ENCODE measurements at places on chromosomes 12 and 14.

DNA sequence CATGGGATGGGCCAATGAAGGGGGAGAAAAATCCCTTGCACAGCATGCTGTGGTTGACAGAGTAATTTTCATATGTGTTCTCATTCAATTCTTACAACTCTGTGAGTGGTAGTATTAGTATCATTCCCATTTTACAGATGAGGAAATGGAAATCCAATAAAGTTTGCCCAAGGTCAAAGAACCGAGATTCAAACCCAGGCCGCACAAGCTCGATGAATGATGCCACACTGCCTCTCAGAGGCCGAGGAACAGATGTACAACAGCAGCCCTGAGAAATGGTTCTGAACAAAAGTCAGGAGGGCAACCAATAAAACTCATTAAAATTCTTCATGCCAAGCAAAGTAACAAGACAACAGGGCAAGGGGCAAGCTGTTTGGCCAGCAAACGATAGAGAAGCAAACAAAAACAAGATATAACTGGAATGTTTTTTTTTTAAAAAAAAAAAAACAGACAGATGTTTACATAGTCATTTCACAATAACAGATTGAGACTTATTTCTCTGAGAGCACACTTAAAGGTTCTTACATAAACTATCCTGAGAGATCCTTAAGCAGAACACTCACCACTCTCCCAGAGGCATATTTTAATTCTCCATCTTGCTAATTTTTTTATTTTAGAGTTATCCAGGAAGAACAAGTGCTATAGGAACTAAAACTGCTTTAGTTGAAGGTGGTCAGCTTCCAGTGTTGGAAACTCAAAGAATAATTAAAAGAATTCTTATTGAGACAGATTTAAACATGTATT is 85.8 kb downstream of the EXOC5 start:
- no peak overlapping the region for H3K4me3 ChIP-seq
- H3K36me3 ChIP-seq = no peaks in the 10 kb centered on the region
- peaks cover 1% of the 10 kb centered on the region for H3K4me1 ChIP-seq

- H3K36me3 ChIP-seq = no peaks in the 10 kb centered on the region
- no peaks in the 10 kb centered on the region for H3K27me3 ChIP-seq
- H3K4me1 ChIP-seq = peaks cover 16% of the 10 kb centered on the region
- no peak for DNase-seq
Observed at GRCh38 chr12:16184681-16185080, 92.8 kb downstream of the SLC15A5 start.

DNA sequence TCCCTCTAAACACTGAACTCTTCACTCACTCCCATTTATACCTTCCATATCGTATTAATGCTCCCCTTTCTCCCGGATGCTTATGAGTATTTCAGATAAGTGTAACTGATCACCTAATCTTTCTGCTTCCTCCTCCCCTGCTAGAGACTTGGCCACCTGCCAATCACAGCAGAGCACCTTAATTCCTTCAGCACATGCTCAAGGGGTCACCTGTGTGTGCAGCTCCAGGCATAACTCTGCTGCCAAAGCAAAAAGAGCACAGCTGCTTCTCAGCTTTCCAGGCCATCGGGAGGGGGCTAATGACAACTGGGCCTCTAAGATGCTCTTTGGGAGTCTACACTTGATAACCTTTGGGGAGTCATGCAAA is 106.9 kb upstream of the DYRK2 start:
- peaks cover 8% of the 10 kb centered on the region for H3K27me3 ChIP-seq
- H3K27ac ChIP-seq = no peak overlapping the region
- no peak overlapping the region for H3K4me3 ChIP-seq
- H3K4me1 ChIP-seq = peaks cover 7% of the 10 kb centered on the region

GRCh38 chr14:105385698-105386365 is 12.5 kb upstream of the TEX22 start:
- H3K4me1 ChIP-seq = no peaks in the 10 kb centered on the region
- H3K4me3 ChIP-seq = no peak overlapping the region
- DNase-seq = no peak

DNA sequence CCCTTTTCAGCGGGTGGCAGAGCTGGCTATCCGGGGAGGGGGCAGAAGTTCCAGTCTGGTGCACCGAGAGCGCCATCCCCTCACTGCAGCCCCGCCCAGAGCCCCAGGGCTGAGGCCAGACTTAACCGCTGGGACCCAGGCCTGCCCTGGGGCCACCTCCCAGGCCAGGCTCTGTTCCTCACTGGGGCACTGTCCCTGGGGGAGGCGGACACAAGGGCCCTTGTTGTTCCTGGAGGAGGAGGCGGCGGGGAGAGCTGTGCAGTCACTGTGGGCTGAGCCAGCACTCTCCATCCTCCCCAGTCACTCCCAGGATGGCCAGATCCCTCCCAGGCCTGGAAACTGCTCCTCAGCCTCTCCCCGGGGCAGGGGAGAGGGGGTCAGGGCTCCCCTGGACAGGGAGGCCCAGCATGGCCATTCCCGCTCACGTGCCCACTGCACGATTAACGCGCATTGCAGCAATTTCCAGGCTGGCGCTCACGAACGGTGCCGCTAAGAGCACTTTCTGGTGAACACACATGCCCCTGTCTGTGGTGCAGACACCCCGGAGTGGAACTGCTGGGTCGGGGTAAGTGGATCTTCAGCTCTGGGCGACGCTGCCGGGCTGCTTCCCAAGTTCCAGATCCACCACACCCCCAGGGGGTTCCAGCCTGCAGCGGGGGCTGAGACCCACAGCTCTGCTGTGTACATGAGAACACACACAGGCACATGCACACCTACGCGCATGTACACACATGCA is 89.8 kb upstream of the SFSWAP start:
- no peak overlapping the region for H3K27ac ChIP-seq
- H3K36me3 ChIP-seq = no peaks in the 10 kb centered on the region
- peaks cover 14% of the 10 kb centered on the region for H3K4me1 ChIP-seq

GRCh38 chr14:101552786-101553231 is 8.5 kb upstream of the DIO3 start:
- H3K27me3 ChIP-seq = peaks cover 32% of the 10 kb centered on the region
- no peak overlapping the region for H3K27ac ChIP-seq
- no peaks in the 10 kb centered on the region for H3K36me3 ChIP-seq
- DNase-seq = no peak

DNA sequence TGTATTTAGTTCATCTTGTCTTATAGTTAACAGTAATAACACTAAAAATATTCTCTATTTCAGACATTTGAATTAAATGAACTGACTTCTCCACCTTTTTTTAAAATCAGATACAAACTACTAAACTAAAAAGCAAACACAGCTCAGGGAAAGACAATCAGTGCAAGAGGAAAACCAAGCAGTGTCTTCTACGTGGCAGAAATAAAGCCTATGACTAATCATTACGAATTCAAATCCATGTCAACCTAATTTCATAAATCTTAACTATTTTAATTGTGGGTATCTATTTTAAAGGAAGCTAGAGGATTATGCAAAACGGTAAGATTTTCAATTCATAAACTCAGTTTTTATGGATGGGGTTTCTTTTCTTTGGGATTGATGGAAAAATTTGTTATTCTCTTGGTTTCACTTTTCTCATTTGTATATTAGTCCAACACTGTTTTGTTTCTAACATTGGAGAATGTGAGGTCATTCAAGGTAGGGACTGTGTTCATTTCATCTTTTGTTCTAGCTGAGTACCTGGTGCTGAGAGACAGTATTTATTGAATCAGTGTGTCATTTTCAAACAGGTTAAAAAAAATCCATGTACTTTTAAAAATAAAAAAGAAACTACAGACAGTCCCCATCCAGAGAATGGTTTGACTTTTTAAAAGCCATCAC is 12.8 kb upstream of the PALS1 start:
- H3K27me3 ChIP-seq = no peaks in the 10 kb centered on the region
- H3K4me3 ChIP-seq = no peak overlapping the region
- DNase-seq = no peak

Measured in progenitor cell of endocrine pancreas (in vitro differentiated cells).